ENCODE measurements at places on chromosomes 16 and 17.

GRCh38 chr16:30557707-30557956 is 542 bp downstream of the ZNF764 start:
- no peak for DNase-seq

GRCh38 chr16:12572316-12572985 is 231.2 kb downstream of the CPPED1 start:
- no peak for DNase-seq

DNA sequence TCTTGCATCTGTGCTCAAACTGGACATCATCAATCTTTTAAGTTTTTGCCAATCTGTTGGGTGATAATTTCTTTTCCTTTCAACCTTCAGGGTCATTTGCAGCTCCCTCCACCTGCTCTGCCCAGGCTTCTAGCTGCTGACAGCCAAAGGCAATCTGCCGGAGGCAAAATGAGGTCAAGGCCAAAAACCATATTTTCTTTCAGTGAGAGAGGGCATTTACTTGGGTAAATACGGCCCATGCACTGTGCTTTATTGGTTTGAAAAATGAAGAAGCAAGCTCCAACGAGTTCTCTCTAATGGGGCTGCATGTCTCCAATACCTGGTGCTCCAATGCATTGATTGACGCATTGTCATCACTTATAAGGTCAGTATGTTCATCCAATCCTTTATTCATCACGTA is 23.1 kb downstream of the RBFOX1 start:
- DNase-seq: no peak

DNA sequence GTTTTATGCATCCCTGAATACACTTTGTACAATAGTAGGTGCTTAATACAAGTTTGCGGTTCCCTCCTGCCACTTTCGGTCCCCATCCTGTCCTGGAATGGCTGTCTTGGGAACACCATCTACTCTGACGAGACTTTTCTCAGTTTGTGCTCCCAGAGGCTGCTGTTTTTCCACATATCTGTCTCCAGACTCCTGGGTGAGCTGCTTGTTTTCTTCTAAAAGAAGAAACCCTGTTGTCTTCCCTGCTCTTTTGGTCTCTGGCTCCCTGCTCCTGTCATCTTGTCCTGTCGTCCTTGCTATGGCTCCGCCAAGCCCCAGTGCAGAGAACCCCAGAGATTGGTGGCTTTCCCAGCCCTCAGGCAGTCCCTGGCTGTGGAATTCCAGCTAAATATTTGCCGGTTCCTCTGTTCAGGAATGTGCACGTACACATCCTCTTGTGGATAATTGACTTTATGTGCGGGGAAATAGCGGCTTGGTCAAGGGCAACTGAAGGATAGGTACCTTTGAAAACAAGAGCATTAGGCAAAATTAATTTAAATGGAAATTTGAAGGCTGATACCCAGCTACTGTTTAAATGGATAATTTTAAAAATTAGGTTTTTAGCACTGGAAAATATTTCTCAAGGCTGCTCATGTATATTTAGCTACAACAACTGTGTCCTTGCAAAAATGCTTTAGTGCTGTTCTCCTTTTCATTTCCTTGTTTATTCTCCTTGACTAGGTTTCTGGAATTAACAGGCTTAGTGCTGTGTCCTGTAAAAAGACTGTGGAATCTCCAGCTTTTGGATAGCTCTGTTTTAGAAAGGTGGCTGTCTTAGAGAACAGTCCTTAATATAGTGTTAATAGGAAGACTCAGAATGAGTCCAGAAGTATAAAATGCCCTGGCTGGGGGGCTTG is 50.2 kb upstream of the SLC12A3 start:
- no peak for DNase-seq

- DNase-seq: no peak
Observed at GRCh38 chr17:19705771-19706770, 10.3 kb downstream of the SLC47A2 start.

DNA sequence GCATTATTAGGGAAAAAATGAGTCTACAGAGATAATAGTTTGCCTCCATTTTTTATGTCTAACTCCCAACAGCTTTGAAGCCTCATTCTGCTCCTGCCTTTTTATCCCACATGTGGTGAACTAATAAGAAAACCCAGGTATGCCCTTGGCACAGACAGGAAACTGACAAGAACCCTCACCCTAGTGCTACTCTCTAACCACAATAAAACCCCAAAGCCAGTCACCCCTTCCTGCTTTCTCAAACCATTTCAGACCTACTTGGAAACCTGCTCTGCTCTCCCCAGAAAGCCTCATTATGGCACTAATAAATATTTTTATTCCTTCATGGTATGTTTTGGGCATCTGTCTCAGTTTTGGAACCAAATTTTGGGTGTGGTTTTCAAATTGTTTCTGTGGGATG is 3.9 kb upstream of the MARVELD3 start:
- no peak for DNase-seq

DNA sequence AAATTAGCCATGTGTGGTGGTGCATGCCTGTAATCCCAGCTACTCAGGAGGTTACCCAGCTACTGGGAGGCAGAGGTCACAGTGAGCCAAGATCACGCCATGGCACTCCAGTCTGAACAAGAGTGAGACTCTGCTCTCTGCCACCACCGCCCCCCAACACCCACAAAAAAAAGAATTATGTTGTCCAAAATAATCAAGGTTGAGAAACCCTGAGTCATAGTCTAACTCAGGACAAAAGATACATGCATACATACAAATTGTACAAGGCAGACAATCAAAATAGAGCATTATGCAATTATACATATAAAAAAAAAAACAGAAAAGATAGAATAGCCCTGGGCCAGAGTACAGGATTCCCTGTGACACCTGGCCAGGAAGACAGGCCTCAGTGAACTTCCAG is 6.6 kb upstream of the KPNB1 start:
- DNase-seq: no peak

Data from activated naive CD8-positive, alpha-beta T cell treated with anti-CD3 and anti-CD28 coated beads, Interleukin-2, amount 10 ng/mL, durations not matched to agents 7 days and 5 days (primary cell).